CD4-positive, alpha-beta T cell treated with Interleukin-21 for 1 hour (primary cell): ENCODE measurements at places on chromosomes 11 and 22.

DNA sequence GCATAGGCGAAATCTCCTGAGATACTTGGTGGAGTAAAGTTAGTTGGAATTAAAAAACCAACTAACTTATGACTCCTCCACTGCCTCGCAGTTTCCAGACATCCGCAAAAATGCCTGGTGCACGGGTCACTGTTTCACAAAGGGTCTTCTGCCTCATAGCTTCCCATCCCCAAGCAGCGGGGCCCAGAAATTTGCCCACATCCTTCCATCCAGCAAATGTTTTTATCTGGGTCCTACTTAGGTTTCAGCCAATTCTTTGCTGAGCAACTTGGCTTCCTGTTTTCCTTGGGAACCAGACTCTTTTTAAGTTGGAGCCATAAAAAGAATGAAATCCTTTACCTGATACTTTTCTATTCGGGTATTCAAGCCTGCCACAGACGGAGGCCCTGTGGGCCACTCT is 36.2 kb downstream of the FZD4 start:
- DNase-seq = no peak

DNA sequence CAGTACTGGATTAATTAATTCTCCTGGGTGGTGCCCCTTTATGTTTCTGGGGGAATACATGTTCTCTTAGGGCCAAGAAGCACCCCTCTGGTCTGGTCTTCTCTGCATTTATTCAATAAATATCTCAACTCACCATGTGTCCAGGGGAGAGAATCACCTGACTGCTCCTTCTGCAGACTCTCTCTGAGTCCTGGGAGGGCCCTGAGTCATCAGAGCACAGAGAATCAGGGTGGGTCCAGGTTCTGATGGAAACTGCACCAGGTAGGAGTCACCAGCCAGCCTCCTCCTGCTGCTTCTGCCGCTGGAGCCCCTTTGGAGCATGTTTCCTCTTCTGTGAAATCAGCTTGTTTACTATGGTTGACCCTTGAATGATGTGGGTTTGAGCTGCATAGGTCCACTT is 107.7 kb upstream of the PLET1 start:
- no peak for DNase-seq

DNA sequence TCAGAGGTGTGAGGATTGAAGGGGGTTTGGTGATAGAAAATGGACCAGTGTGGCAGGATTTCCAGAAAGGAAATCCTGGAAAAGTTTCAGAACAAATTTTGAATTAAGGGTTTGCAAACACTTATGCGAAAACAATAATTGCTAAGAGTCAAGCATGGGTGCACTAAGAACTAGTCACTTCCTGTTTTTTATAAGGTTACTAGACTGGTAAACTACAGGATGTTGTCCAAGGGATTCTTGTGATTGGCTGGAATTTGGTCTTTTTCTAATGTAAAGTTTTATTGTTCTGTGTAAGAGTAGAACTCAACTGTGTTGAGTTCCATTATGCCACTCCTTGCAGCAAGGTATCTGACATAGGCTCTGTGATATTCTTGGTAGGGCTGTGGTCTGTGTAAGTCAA is 54.1 kb downstream of the LIF start:
- no peak for DNase-seq

DNA sequence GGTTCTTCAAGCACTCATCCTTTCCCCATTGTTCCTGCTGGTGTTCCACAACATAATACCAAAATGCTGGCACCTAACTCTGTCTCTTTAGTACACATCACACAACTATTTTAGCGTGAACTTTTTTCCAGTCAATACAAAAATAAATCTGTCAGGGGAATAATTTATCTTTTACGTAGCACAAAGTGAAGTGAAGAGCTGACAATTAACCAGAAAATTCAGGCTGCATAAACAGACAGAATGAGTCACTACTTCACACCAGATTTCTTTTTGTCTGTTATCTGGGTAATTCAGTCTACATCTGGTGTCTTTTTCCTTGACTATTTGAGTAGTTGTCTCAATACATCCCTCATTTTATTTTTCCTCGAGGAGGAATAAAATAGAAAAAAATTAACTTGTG is 7.9 kb upstream of the ETS1 start:
- no peak for DNase-seq

DNA sequence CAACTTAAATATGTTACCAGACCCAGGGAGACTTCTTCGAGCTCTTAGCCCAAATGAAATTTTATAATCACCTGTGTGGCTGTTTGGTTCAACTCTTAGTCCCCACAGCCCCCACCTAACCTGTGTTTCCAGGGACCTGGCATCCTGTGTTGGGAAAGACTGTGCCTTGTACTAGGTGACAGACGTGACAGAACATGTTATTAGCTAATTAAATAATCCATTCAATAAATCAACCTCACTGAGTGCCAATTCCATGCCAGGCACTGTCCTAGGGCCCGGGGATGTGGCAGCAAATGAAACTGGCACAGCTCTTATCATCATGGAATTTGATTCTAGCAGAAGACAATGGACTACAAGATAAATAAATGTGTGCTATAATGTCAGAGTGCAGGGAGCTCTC is 431.9 kb downstream of the MIAT start:
- no peak for DNase-seq
